Left renal cortex interstitium (tissue), 4 donors: ENCODE measurements at places on chromosomes 2 and 18.

DNA sequence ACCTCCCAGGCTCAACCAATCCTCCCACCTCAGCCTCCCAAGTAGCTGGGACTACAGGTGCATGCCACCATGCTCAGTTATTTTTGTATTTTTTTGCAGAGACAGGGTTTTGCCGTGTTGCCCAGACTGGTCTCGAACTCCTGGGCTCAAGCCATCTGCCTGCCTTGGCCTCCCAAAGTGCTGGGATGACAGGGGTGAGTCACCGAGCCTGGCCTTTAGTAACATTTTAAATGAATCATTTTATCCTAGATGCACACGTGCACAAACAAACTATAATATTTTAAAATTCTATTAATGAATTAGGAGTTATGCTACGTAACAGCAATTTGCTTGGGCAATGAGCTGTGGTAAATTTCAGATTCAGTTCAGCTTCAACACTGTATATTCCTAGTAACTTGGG, 862.5 kb upstream of the ID2 start:
- DNase-seq, result no peak

DNA sequence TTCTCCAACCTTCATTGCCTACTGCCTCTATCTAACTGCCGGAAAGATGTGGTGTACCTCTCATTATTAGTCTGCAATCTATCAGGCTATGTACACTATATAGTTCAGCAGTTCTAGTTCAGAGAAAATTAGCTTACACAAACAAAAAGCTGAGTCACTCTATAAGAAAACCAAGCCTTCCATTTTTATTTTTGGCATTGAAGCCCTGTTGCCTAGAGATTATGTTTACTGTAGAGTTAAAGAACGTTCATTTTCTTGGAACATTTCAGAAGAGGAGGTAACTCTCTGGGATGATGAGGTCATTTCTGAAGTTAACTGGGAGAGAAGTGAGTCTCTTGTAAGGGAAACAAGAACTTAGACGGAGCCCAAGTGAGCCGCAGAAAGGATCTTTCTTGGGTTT, 133.5 kb downstream of the FAM124B start:
- DNase-seq, result no peak

DNA sequence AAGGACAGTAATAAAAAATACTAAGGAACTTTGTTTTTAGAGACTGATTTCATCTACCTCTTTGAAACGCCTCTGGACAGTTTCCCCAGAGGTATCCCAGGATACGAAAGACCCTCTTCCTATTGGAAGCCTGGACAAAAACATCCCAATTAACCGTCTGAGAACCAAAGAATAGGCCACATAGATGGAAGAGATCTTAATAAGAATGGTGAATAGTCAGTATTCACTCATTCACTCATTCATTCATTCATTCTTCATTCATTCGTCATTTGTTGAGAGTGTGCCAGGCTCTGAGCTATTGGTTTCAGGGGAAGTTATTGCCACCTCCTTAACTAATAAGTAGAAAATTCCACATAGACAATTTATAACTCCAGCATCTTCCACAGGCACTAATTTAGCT, 73.2 kb upstream of the SP5 start:
- no peak for DNase-seq

DNA sequence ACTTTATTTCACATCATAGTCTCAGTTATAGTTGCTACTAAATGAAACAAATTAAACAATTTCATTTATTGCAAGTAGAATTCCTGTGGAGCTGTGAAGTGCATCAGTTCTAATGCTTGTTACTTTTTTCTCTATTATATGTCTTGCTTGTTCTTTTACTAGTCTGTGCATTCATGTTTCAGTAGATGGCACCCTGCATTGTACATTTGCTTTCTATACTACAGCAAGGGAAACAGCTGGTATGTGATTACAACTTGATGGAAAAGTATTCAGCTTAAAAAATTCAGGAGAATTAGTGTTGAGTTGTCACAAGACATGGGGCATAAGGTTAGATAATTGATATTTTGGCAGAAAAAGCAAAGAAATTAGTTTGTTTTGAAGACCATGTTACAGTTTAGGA, 72.3 kb downstream of the TANK start:
- no peak for DNase-seq

GRCh38 chr2:238635647-238636051, 208.9 kb downstream of the ASB1 start:
- no peak for DNase-seq

GRCh38 chr2:143436951-143437350, 307.7 kb downstream of the ARHGAP15 start:
- no peak for DNase-seq
